ENCODE measurements at places on chromosomes 3 and 15.

DNA sequence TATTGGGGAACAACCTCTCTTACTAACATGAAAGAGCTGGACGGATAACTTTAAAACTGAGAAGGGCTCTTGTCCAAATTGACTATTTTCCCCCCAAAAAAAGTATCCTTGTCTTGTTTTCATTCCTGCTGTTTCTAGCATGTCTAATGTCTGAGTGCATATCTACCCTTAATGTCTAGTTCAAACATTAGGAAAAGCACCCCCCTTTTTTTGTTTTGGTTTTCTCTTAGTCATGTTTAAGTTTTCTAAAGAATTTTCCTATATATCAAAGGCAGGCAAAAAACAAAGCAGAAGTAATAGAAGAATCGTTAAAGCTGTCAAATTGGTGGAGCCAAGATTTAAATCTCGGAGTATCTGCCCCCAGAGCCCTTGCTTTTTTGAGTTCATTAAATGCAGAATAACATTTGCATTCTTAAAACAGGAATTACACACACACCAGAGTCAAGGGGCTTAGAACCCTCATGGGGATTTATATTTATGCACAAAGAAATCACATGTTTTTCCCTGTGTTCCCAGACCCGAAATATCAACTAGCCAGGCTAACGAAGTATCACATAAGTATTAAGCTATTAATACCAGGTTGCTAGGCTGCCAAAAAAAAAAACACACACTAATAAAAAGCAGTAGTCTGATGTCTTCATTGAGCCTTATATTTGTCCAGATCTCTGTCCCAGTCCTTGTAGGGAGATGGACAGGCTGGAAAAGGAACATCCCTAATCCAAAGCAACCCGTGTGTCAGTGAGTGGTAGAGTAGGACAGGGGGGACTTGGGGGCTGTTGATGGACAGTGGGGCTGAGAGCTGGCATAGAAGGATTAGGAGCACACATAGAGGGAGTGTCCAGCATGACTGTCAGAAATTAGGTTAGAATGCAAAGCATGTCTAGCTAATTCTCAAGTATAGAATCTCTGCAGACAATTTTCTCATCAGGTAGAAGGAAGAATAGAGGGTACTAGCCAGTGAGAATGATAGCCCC lies 103.6 kb upstream of the BFSP2 start:
- no peak for DNase-seq

GRCh38 chr3:141412936-141413354 lies 44.6 kb downstream of the ZBTB38 start:
- DNase-seq: no peak

GRCh38 chr3:174477491-174477890 lies 381.6 kb upstream of the NAALADL2 start:
- DNase-seq: no peak

DNA sequence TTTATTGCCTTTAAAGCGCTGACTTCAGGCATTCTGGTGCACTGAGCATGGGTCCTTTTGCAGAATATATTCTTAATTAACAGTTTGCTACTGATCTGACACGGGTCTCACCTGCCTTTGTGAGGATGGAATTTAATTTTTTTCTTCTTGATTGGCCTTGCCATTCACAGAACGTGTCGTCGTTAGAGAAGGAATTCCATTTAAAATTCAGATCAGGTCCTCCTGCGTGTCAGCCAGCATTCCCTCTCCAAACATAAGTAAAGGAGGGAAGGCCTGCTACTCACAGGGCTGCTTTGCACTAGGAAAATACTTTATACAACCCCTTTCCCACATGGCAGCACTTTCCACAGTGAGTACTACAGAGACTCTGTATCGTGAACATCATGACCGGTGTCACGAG lies 492.7 kb downstream of the NTRK3 start:
- DNase-seq: no peak

- DNase-seq: no peak
These were observed 89.7 kb downstream of the TRIM42 start for GRCh38 chr3:140767566-140767965.

- no peak for DNase-seq
These were observed 121.0 kb upstream of the C15orf61 start for GRCh38 chr15:67399925-67400324.

DNA sequence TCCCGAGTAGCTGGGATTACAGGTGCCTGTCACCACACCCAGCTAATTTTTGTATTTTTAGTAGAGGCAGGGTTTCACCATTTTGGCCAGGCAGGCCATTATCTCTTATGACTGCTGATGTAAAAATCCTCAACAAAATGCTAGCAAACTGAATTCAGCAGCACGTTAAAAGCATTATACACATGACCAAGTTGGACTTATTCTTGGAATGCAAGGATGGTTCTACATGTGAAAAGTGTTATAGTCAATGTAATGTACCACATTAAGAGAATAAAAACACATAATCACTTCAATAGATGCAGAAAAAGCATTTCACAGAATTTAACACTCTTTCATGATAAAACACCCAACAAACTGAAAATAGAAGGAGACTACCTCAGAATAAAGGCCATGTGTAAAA lies 20.2 kb downstream of the RNF13 start:
- no peak for DNase-seq

DNA sequence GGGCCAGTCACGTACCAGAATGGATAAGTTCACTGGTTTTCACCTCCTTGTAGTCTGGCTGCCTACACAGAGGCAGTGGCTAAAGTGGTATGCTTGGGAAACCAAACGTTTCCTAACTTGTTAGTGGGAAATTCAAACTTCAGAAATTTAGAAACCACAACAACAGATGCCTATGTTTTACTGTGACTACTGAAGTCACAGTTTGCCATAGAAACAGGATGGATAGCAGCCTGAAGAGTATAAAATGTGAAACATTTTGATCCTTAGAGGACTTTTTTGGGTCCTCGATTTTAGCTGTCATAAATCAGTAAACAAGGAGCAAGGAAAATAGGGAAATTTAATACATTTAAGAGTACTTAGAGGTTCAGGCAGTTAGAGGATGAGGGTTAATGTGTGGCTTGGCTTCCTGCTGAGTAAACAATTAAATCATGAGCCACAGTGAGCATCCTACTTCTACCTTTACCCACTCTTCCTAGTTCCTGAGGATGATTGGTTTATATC lies 48.6 kb downstream of the CMSS1 start:
- no peak for DNase-seq

- no peak for DNase-seq
These were observed 415.8 kb upstream of the SEMA6D start for GRCh38 chr15:47301481-47301880.

- DNase-seq: no peak
These were observed 241.1 kb upstream of the TOPAZ1 start for GRCh38 chr3:44000586-44000985.

Data from stimulated activated CD4-positive, alpha-beta T cell treated with anti-CD3 and anti-CD28 coated beads, Interleukin-1b, Interleukin-23, amount 100 ng/mL, for 1 hour (primary cell).